ENCODE measurements at places on chromosomes 2 and 18.

GRCh38 chr2:138228101-138228500, 263.8 kb downstream of the HNMT start:
- H3K4me3 ChIP-seq = no peak overlapping the region
- H3K27me3 ChIP-seq = no peaks in the 10 kb centered on the region
- peak overlapping the region; percentile 38 for H3K27ac ChIP-seq
- no peaks in the 10 kb centered on the region for H3K4me1 ChIP-seq

DNA sequence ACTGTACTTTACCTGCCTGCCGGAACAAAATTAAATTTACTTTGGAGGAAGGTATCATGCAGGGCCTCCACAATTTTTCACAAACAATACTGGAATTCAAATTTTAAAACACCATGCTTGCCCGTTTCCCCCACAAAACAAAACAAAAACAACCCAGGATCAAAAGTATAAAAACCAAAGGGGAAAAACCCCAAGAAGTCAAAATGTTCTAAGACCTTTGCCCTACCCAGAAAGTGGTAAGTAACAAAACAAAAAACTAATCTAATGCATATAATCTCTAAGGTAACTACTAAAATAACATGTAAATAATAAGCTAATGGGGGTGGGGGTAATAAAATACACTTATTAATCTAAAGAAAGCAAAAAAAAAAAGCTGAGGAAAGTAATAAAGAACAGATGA, 60.5 kb downstream of the CUL3 start:
- H3K4me3 ChIP-seq = no peak overlapping the region
- H3K36me3 ChIP-seq = no peaks in the 10 kb centered on the region
- no peaks in the 10 kb centered on the region for H3K27me3 ChIP-seq
- DNase-seq = no peak

DNA sequence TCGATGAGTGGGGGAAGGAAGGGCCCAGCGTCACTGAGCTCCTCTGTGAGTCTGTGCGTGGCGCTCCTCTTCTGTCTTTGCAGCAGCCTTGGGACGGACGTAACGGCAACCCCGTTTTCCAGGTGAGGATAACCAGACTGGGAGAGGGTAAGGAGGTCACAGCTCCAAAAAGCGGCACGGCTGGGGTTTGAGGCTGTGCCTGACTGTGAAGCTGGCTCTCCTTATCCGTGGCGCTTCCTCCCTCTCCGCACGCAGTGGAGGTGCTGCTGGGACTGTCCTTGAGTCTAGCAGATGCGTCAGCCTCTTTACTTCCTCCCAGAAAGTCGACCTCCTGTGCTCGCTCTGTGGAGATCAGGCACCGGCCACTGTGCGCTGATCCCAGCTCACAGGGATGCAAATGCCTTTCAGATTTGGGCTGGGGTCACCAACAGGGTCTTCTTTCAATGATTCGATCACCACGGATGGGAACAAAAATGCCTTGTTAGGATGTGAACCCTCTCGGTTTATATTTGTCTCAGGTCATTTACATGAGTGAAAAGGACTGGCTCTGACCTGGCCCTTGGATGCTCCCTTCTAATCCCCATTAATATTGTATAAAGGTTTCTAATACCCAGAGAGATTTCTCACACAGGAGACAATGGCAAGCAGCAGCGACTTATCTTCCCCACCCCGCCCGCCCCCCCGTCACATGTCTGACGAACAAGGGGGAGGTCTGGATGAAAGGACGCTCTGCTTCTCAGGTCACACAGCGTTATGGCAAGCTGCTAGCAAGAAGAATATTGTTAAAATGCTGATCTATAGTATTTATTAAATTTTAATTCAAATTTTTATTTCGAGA, 30.1 kb upstream of the E2F6 start:
- no peaks in the 10 kb centered on the region for H3K36me3 ChIP-seq
- DNase-seq = peak; percentile 81
- H3K27ac ChIP-seq = peak overlapping the region; percentile 2

DNA sequence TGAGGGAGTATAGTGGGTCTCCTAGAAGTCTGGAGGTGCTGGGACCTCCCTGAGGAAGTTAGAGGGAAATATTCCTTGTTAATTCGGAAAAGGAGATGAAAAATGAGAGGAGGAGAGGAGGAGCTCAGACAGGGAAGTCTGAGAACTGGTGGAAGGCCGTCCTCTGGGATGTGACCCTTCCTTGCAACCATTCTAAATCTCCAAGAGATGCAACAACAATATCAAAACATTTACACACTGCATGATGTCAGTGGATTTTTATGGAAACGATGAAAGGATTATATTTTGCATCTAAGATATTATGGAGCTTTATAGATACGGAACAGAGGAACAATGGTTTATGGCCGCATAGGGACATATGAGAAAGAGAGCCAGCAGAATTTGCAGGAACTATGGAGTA, 49.8 kb upstream of the COBLL1 start:
- no peaks in the 10 kb centered on the region for H3K36me3 ChIP-seq
- no peak overlapping the region for H3K4me3 ChIP-seq
- DNase-seq = no peak
- H3K27ac ChIP-seq = no peak overlapping the region
- H3K4me1 ChIP-seq = peaks cover 7% of the 10 kb centered on the region

DNA sequence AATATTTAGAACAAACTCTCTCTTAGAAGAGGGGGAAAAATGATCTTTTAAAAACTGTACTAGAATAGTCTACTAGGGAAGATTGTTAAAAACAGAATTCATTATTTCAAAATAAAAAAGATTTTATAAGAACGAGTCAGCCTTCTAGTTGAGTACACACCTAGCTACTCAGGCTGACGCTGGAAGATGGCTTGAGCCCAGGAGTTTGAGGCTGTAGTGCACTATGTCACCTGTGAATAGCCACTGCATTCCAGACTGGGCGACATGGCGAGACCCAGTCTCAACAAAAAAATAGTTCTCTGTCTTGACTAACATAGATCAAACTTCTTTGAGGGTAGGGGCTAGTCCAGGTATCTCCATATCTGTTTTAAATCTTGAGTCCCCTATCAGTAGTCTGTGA, 33.9 kb downstream of the ERLEC1 start:
- H3K27me3 ChIP-seq = no peaks in the 10 kb centered on the region
- H3K4me3 ChIP-seq = no peak overlapping the region
- DNase-seq = no peak
- no peaks in the 10 kb centered on the region for H3K36me3 ChIP-seq
- no peaks in the 10 kb centered on the region for H3K4me1 ChIP-seq

DNA sequence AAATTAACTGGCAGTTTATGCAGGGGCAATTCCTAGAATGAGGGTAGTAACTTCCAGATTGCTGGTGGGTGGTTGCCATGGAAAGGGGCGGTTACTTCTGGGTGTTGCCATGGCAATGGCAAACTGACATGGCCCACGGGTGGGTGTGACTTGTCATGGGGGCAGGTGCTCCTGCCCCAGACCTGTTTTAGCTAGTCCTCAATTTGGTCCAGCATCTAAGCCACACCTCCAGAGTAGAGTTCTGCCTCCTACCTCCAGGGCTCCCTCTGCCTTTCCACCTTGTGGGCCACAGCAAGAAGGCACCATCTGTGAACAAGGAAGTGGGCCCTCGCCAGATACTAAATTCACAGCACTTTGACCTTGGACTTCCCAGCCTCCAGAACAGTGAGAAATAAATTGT, 148.7 kb downstream of the TFCP2L1 start:
- DNase-seq = no peak
- H3K4me1 ChIP-seq = no peaks in the 10 kb centered on the region
- no peaks in the 10 kb centered on the region for H3K27me3 ChIP-seq
- H3K36me3 ChIP-seq = no peaks in the 10 kb centered on the region
- H3K4me3 ChIP-seq = no peak overlapping the region
- no peak overlapping the region for H3K27ac ChIP-seq

GRCh38 chr18:57270156-57270555, 82.2 kb upstream of the ST8SIA3 start:
- H3K27ac ChIP-seq = no peak overlapping the region
- H3K4me3 ChIP-seq = no peak overlapping the region
- H3K36me3 ChIP-seq = no peaks in the 10 kb centered on the region
- no peaks in the 10 kb centered on the region for H3K27me3 ChIP-seq

- H3K4me1 ChIP-seq = no peaks in the 10 kb centered on the region
- no peak overlapping the region for H3K27ac ChIP-seq
- H3K27me3 ChIP-seq = no peaks in the 10 kb centered on the region
- DNase-seq = no peak
- H3K4me3 ChIP-seq = no peak overlapping the region
Measured at GRCh38 chr18:31229829-31230228, 67.2 kb upstream of the DSC1 start.

GRCh38 chr2:231717281-231718171, 9.2 kb downstream of the PTMA start:
- peaks cover 8% of the 10 kb centered on the region for H3K4me1 ChIP-seq
- H3K27me3 ChIP-seq = no peaks in the 10 kb centered on the region
- H3K4me3 ChIP-seq = no peak overlapping the region
- H3K36me3 ChIP-seq = no peaks in the 10 kb centered on the region

DNA sequence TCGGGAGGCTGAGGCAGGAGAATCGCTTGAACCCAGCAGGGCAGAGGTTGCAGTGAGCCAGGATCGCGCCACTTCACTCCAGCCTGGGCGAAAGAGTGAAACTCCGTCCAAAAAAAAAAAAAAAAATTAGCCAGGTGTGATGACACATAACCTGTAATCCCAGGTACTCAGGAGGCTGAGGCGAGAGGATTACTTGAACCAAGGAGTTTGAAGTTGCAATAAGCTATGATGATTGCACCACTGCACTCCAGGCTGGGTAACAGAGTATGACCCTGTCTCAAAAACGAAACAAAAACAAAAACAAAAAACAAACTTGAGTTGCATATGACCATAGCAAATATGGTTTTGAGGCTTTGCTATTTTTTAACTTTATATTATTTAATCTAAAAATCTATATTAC, 25.8 kb downstream of the SANBR start:
- no peak for DNase-seq
- H3K27ac ChIP-seq = no peak overlapping the region
- H3K36me3 ChIP-seq = no peaks in the 10 kb centered on the region
- H3K27me3 ChIP-seq = no peaks in the 10 kb centered on the region
- no peak overlapping the region for H3K4me3 ChIP-seq
- H3K4me1 ChIP-seq = no peaks in the 10 kb centered on the region

DNA sequence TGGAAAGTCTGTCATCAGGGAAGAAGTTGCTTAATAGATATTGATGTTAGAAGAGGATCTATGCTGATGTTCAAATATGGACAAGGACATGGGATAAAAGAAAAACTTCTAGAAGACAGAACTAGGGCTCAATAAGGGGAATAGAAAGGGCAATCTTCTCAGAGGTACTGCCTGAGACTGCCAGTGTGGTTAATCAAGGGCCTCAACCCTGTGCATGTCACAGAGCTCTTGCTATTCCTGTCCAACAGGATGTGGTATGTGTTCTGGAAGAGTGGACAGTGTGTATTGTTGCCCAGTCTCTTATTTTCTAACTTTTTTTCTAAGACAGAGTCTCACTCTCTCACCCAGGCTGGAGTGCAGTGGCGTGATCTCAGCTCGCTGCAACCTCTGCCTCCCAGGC, 27.8 kb upstream of the RNF125 start:
- no peak overlapping the region for H3K4me3 ChIP-seq
- no peaks in the 10 kb centered on the region for H3K36me3 ChIP-seq
- no peak for DNase-seq
- no peaks in the 10 kb centered on the region for H3K27me3 ChIP-seq
- H3K4me1 ChIP-seq = no peaks in the 10 kb centered on the region

- no peak for DNase-seq
- no peaks in the 10 kb centered on the region for H3K4me1 ChIP-seq
- H3K36me3 ChIP-seq = no peaks in the 10 kb centered on the region
- H3K27me3 ChIP-seq = no peaks in the 10 kb centered on the region
- no peak overlapping the region for H3K27ac ChIP-seq
Measured at GRCh38 chr18:74459889-74460288, 2.8 kb upstream of the DIPK1C start.

- H3K27ac ChIP-seq = no peak overlapping the region
- H3K27me3 ChIP-seq = no peaks in the 10 kb centered on the region
- no peak overlapping the region for H3K4me3 ChIP-seq
- no peaks in the 10 kb centered on the region for H3K36me3 ChIP-seq
- no peaks in the 10 kb centered on the region for H3K4me1 ChIP-seq
Measured at GRCh38 chr18:54280220-54280569, 10.9 kb downstream of the POLI start.

DNA sequence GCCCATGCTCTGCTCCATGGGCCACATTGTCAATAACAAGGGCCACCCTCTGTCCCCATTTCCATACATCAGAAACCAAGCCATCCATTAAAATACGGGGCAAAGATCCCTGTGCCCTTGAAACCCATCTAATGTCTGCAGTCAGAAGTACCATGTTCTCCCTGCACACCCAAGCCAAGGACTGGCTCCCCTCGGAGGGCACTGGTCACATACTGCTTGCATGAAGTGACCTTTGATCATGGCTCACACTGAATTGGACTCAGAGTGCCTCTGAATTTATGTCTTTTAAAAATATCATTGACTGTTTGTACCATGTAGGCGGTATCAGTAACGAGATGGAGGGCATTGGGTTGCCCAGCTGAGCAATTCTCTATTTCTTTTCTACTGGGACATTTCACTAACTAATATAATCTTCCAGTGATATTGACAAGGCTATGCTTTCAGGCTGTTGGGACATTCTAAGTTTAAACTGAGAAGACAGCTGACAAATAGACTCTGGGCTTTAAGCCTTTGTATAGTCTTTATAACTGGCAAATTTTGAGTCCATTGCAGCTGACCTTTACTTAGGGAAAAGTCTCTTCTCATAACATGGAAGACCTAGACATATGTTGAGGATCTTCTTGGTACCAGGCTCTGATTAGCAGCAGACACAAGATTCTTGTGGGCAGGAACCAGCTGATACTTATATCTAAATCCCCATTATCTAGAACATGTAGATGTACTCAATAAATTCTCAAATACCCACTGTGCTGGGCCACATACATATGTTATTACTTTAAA, 214.3 kb downstream of the MYCN start:
- no peaks in the 10 kb centered on the region for H3K4me1 ChIP-seq
- H3K4me3 ChIP-seq = no peak overlapping the region
- H3K36me3 ChIP-seq = no peaks in the 10 kb centered on the region
- no peak overlapping the region for H3K27ac ChIP-seq
- no peaks in the 10 kb centered on the region for H3K27me3 ChIP-seq

DNA sequence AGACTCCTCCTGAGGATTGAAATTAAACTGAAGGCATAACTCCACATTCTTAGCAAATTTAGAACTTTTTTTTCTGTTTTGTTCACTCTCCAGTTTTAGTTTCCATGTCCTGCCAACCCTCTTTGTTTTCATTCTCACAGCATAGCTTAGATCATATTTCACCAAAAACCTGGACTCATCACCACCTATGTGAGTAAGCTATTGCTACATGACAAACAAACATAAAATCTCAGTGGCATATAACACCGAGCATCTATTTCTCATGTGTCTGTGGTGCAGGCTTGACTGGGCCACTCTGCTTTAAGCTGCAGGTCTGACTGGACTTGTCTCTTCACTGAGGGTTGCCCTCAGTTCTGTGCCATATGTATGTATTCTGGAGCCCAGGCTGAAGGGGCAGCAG, 385.2 kb downstream of the ARHGAP15 start:
- peaks cover 3% of the 10 kb centered on the region for H3K4me1 ChIP-seq
- H3K4me3 ChIP-seq = no peak overlapping the region
- no peaks in the 10 kb centered on the region for H3K36me3 ChIP-seq
- no peak overlapping the region for H3K27ac ChIP-seq
- DNase-seq = no peak

- H3K4me3 ChIP-seq = no peak overlapping the region
- DNase-seq = no peak
- no peaks in the 10 kb centered on the region for H3K4me1 ChIP-seq
- no peaks in the 10 kb centered on the region for H3K36me3 ChIP-seq
- H3K27me3 ChIP-seq = no peaks in the 10 kb centered on the region
Measured at GRCh38 chr2:85187069-85187468, 53.9 kb downstream of the TCF7L1 start.

- H3K4me3 ChIP-seq = no peak overlapping the region
- H3K36me3 ChIP-seq = no peaks in the 10 kb centered on the region
- no peaks in the 10 kb centered on the region for H3K27me3 ChIP-seq
- H3K27ac ChIP-seq = no peak overlapping the region
- no peaks in the 10 kb centered on the region for H3K4me1 ChIP-seq
Measured at GRCh38 chr2:65452150-65452895, 19.9 kb upstream of the SPRED2 start.

All from ovary (tissue), 10 donors.